Stimulated activated CD4-positive, alpha-beta T cell treated with anti-CD3 and anti-CD28 coated beads, Interleukin-4, amount 100 ng/mL, for 1 hour (primary cell): ENCODE measurements at places on chromosomes 2 and 18.

GRCh38 chr18:35337286-35337685, 6.9 kb downstream of the ZNF24 start:
- no peak for DNase-seq

GRCh38 chr2:180367815-180368214, 360.7 kb upstream of the CWC22 start:
- DNase-seq = no peak

DNA sequence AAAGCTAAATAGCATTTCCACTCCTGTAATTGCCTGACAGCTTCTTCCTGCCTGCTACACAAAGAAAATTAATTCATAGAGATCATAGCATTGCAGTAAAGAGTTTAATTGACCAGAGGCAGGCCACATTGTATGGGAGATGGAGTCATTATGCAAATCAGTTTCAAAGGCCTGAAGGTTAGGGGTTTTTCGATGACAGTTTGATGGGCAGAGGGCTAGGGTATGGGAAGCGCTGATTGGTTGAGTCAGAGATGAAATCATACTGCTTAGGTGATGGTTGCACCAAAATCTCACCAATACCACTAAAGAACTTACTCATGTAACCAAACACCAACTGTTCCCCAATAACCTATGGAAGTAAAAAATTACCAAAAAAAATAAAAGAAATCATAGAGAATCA, 599.0 kb downstream of the NUP35 start:
- no peak for DNase-seq

DNA sequence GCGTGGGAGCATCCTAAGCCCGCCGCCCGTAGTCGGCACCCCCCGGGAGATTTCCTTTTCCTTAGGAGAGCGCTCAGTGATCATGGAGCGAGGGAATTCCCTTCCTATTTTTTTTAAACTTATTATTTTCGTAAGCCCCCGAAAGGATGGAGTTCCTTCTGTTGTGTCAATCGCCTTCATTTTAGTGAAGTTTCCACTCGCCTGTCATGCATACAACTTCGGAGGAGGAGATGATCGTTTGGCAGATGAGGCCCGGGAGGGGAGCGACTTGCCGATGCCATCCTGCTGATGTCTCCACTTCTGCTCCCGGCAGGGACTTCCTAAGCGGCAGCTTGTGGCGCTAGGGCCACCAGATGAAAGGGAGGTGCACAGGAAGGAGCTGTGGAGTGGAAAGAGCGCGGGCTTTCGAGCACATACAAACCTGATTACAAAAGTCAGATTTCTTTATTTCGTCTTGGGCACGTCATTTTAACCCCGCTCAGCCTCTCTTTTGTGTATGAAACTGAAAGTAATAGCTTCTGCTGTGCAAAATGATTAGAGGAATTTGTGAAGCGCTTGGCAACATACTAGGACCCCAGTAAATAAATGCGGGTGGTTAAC, at the start of gene ADGRF3:
Gene ADGRF3, minus strand, starts transcription at position 336 of the 600 bp plus-strand sequence. CDS start 555 bp downstream, outside the sequence.
- DNase-seq = peak; percentile 57

- DNase-seq = no peak
Measured at GRCh38 chr2:108228006-108228405, 11.8 kb upstream of the SULT1C3 start.

- DNase-seq = no peak
Measured at GRCh38 chr2:236947896-236948295, 137.8 kb upstream of the COPS8 start.
